ENCODE measurements at places on chromosomes 11 and 22. TPM values are rescaled to one million over a fixed set of nuclear protein-coding genes. Genes with fewer than 3 reads are reported as not detected.

- DNase-seq, result no peak
Measured at GRCh38 chr11:19551457-19551856, 161.2 kb upstream of the NAV2 start.

DNA sequence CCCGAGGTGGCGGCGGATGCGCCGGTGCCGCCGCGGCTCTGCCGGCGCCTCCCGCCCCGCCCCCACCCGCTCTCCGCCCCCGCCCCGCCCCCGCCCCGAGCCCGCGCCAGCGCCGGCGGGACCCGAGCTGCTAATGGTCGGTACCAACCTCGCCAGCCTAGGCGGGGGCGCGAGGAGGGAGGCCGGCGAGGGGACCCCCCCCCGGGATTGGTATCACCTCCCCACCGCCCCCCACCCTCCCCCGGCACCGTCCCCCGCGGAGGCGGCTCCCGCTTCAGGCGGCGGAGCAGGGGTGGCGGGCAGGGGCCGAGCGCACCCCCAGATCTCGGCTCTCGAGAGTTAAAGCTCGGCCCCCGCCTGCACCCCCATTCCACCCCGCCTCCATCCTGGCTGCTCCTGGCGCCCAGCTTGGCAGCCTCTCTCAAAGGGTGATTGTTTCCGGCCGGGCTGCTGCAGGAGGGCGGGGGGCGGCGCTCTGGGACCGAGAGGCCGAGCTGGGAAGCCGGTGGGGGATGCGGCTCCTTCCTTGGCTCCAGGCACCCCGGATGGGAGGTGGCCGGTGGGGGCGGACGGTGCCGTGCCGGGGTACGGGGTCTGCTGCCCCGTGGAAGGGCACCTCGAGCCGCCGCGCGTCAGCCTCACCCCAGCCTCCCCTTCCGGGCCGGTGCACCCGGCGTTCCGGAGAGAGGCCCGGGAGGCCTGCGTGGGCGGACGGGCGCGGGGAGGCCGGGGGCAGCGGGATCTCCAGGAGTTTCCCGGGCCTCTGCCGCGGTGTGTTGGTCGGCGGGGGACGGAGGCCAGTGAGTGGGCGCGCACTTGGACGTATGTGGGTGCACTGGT, at the start of gene B3GAT1:
Gene B3GAT1, minus strand, starts transcription at position 40 of the 840 bp plus-strand sequence. CDS start 24,583 bp downstream, outside the sequence.
- no peak for DNase-seq

DNA sequence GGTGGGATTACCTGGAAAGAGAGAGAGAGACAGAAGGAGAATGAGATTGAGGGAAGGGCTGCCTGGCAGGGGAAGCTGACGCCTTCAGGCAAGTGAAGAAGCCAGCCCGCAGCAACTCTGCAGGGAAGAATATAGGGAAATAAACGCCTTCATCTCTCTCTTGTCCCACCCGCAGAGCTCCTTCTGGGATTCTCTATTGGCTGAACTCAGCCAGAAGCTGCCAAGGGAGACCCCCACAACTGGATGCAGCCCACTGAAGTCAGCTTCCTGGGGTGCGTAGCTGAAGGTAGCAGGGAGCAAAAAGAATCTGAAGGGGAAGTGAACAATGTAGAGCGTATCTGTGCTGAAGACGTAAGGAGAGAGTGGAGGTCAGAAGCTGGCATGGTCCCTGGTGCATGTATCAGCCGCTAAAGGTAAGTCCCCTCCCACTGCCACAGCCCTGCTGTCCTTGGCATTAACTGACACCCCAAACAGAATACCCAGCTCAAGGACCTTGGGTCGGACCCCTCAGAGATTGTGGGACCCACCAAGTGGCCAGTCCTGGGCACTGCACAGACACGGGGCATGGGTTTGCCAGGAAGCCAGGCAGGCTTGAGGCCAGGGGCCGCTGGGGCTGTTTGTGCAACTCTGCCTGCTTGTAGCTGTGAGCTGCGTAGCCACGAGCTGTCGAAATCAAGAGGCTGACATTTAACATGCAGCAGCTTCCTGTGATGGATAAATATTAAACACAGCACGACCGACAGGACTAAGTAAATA, 469.9 kb downstream of the MN1 start:
- DNase-seq, result no peak

The OR52A1 gene
- not detected for polyA plus RNA-seq

The MS4A4E gene
- polyA plus RNA-seq, result 0.64 TPM

- DNase-seq, result no peak
Measured at GRCh38 chr11:80694385-80694784, 1253.6 kb upstream of the TENM4 start.

DNA sequence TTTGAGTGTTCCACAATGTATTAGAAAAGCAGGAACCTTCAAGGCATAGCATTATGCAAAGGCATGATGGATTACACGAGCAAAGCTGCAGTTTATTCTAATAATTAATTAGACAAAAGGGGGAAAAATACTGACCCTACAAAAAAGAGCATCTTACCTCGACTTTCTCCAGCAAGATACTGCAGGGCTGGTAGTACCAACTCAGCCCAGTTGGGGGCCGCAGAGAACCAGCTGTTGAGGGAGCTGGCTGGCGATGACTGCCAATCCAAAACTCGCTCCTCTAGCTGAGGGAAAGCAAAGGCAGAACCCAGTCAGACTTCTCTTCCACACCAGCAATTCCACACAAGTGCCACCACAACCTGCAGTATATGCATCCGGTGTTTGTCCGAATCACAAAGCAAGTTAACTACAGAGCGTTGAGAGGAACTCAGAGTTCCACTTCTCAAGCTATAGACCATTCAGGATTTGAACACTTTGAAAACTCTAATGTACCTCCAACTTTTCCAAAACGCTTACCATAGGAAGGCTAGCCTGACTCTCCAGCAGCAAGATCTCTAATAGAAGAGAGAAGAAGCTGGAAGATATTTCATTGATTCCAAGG, 13.7 kb downstream of the NFRKB start:
- no peak for DNase-seq

DNA sequence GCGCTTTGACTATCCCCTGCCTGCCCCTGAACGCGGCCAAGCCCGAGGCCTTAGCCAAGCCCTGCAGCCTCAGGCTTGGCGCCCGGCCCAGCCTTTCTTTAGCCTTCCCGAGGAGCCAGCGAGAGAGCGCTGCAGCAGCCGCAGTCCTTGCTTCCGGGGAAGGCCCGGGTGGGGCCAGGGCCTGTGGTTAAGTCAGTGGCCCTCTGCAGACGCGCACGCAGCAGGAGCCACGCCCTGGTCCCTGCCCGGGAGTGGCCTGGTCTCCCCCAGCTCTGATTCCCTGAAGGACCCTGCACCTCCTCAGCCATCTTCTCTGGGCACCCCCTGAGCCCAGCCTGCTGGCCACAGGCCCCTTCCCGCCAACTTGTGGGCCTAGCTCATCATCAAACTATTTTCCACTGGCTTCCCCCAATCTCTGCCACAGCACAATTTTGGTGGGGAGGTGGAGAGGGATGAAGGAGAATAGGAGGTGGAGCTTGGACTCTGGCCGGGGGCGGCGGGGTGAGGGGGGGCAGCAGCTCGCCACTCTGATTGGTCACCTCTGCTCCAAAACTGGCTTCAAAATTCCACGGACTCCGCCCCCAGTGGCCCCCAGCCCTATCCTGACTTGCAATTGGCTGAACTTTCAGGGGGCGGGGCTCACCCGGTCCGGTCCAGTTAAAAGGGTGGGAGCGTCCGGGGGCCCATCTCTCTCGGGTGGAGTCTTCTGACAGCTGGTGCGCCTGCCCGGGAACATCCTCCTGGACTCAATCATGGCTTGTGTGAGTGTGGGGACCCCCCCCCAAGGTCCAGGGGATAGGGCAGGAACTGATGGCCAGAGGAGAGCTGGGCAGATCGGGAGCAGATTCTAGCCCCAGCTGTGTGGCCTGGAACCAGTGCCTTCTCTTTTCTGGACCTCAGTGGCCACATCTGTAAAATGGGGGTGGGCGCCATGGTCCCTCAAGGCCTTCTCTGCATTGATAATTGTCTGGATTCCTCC, at the start of gene LGALS1:
Gene LGALS1, plus strand, starts transcription at position 686 of the 979 bp plus-strand sequence. Its CDS starts 67 bp downstream, at position 753.
- DNase-seq, result peak; percentile 79

GRCh38 chr22:35071784-35072183, 5.8 kb downstream of the ISX start:
- no peak for DNase-seq
